ENCODE measurements at places on chromosomes 3 and 15. TPM values are rescaled to one million over a fixed set of nuclear protein-coding genes. Genes with fewer than 3 reads are reported as not detected.

The C3orf38 gene
- total RNA-seq: 13.9 TPM

The DUT gene
- 121 TPM for total RNA-seq

The PAQR5 gene
- 3.0 TPM for total RNA-seq

The ISLR gene
- total RNA-seq: 57.7 TPM
